ENCODE measurements at places on chromosomes 3 and 15. TPM values are rescaled to one million over a fixed set of nuclear protein-coding genes. Genes with fewer than 3 reads are reported as not detected.

Gene ECE2
- not detected for polyA plus RNA-seq

- DNase-seq: no peak
Observed at GRCh38 chr3:14563946-14564539, 23.9 kb upstream of the GRIP2 start.

GRCh38 chr15:71627188-71627587 lies 183.2 kb upstream of the NR2E3 start:
- DNase-seq: no peak

DNA sequence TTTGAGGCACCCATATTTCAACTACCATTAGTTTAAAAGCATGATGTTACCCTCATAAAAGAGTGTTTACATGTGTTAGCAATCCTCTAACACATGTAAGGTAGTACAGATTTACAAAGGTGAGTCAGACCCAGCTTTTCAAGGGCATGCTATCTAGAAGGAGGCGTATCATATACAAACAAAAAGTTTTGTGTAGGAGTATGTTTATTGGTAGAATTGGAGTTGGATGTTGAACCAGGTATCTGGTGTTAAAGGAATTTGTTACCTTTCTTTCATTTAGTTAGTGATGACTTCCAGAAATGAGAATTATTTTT lies 2.4 kb downstream of the HACD3 start:
- DNase-seq: no peak

DNA sequence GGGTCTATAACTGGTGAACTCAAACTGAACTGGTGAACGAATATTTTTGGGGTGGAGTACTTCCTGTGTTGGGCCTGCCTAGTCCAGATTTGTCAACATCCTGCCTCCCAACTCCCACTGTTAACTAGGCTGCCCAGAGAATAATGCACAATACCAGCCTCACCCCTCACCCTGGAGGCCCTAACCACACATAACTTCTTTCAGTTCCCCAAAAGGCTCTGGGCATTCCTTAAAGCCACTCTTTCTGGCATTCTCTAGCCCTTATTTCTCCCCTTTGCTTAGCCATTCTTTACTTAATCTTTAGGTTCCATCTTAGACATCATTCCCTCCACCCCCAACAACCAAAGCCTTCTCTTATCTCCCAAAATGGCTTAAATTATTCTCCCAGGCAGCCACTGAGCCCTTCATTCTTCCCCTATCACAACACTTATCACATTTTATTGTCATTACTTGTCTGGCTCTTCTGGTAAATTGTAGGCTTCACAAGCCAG lies 9.1 kb upstream of the SEC11A start:
- no peak for DNase-seq

DNA sequence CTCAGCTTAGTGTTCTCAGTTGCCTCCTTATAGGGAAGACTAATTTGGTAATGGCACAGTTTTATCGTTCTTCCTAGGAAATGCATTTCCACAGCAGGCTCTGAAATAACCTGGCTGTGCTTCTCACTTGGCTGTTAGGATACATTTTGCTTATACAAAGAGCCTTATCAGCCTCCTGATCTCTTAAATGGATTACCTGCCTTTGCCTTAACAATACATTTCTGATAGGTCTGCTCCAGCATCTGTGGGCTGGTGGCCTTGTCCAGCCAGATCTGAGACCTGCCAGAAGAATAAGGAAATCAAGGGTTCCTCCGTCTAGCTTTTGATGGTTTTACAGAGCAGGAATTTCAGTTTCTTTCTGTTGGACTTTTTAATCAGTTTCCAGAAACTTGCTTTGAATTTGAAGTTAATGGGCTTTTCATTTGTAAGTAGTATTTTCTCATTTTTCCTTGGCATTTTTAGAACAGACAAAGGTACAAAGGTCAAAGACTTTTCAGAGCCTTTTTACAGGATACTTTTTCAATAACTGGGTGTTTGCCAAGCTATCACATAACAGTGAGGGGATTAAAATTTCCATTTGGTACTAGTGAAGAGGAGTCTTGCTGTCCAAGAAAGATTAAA lies 116.3 kb downstream of the AKAP13 start:
- DNase-seq: no peak

DNA sequence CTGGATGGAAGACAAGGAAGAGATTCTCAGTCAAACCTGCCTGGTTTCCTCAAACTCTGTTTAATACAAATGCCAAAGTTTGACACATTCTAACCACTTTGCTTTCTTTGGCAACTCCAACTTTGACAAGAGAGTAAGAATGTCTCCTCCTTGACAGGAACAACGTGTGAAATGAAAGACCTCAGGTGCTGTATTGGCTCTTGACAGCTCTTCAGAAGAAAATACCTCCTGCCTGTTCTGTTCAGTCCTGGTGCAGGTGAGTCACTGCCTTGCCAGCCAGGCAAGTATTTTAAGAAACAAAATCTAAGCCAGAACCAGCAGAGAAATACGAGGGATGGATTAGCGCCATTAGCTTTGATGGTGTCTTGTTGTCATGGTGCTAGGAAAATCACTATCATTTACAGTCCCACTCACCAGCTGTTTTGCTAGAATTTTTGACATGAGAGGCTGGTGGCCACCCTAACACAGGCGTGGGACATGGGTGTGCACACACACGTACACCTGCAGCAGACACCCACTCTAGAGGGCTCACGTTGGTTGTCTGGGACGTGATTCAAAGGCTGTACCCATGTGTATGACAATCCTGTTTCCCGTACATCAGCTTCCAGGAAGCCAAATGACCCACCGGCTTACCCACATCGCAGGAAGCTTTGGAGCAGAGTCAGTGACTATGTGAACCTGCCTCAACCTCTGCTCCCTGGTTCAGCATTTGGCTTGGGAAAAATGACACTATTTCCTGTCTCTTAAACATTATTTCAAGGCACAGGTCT lies 60.4 kb downstream of the CCNL1 start:
- no peak for DNase-seq

DNA sequence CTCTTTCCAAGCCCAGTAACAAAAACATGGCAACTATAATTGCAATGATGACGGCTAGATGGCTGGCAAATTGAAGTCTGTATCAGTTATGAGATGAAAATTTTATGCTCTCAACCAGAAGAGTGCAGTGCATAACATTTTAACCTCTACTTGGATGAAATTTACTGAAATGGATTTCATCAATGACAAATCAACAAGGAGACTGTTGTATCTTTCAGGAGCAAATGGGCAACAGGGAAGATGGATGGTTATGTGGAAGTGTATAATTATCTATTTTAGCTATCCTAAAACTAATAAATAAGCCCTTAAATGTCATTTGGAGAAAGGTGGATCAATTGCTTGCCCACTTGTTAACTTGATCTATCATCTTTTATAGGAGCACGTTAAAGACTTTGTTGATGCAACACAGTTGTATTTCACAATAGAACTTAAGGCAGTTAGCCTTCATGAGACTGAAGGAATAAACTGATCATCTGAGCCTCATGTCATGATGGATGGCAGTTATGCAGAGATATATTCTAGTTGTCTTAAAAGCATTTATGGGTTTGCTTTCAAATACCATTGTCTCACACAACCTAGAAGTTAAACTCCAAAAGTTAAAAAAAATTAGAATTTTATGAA lies 315.1 kb upstream of the TBC1D5 start:
- DNase-seq: no peak
